ENCODE measurements at places on chromosomes 6 and 20. TPM values are rescaled to one million over a fixed set of nuclear protein-coding genes. Genes with fewer than 3 reads are reported as not detected.

Gene CCN6
- not detected for total RNA-seq

DNA sequence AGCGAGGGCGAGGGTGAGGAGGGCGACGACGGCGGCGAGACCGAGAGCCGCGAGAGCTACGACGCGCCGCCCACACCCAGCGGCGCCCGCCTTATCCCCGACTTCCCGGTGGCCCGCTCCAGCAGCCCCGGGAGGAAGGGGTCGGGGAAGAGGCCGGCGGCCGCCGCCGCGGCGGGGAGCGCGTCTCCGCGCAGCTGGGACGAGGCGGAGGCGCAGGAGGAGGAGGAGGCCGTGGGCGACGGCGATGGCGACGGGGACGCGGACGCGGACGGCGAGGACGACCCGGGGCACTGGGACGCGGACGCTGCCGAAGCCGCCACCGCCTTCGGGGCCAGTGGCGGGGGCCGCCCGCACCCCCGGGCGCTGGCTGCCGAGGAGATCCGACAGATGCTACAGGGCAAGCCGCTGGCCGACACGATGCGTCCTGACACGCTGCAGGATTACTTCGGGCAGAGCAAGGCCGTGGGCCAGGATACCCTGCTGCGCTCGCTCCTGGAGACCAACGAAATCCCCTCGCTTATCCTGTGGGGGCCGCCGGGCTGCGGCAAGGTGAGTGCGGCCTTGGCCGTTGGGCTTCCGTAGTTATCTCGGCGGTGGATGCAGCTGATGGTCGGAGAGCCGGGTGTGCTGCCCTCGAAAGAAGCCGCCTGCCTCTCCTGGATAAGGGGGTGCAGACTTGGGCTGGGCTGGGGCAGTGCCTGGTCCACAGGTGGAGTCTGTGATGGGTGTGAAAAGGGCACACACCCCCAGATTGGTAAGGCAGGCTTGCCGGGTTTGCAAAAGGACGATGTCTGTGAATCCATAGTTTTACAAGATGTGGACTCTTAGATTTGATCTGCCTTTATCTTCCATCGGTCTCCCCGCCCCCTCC lies 938 bp downstream of the WRNIP1 start:
- no peak for DNase-seq

DNA sequence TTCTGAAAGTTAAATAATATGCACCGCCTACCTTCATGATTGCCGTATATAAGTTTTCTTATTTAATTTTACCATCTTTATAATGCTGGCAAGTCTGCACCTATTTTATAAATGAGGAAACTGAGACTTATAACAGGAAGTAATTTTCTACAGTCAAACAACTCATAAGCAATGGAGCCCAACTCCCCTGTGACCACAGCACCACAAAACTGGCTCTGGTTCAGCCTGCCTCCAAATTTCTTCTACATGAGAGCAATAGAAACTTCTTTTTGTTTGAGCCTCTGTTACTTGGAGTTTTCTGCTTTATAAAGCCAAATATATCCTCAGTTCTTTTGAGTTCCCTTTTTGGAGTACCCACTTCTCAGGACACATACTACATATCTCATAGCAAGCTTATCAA lies 131.1 kb upstream of the HSF2 start:
- no peak for DNase-seq

GRCh38 chr20:56376331-56376730 lies 15.7 kb downstream of the AURKA start:
- no peak for DNase-seq

Gene PHF20
- total RNA-seq = 38.1 TPM

DNA sequence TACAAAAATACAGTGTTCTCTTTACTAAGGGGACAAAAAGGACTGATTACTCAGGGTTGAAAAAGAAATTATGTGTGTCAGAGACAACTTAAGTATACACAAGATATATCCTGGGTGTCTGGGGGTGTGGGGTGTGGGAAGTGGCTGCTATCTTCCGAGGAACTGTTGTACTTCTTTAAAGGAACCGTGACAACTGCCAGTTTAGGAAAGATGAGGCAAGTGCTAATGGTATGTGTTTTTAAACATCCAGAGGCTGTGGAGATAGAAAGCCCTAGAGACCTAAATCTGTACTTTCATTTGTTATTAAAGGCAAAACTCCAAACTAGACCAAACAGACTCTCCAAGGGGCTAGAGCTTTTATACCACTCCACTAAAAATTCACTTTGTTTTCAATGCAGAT lies 95.6 kb downstream of the SNAP25 start:
- no peak for DNase-seq

Gene SLC17A1
- not detected for total RNA-seq

GRCh38 chr20:58696411-58696961 lies 3.9 kb downstream of the NPEPL1 start:
- DNase-seq = no peak

GRCh38 chr6:81293896-81294295 lies 458.6 kb downstream of the TENT5A start:
- no peak for DNase-seq

GRCh38 chr6:149763866-149764265 lies 14.3 kb downstream of the PCMT1 start:
- DNase-seq = no peak

- no peak for DNase-seq
Measured at GRCh38 chr6:170404036-170404435, 97.5 kb downstream of the FAM120B start.

Gene INSM1
- total RNA-seq = not detected

Gene STX11
- 1.6 TPM for total RNA-seq
